ENCODE measurements at places on chromosomes 7 and 10. TPM values are rescaled to one million over a fixed set of nuclear protein-coding genes. Genes with fewer than 3 reads are reported as not detected.

The PLXNA4 gene
- 4.3 TPM for total RNA-seq

The NUDT13 gene
- 2.8 TPM for total RNA-seq

The DEPP1 gene
- total RNA-seq = 108 TPM

DNA sequence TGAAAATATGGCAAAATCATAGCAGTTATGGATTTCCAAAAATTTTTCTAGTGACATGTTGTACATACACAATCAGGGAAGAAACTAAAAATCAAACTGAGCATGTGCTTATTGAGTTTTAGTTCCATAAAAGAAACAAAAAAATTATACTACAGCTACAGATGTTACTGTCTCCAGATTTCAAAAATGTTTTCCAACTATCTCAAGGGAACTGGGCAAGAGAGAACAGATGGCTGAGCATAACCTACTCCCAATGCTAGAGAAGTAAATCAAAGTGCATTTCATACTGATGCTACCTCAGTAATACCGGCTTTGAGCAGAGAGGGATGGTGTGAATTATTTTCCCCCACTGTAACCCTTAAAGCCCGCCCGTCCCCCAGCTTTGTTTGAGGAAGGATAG lies 40.7 kb upstream of the KMT2C start:
- DNase-seq = no peak

DNA sequence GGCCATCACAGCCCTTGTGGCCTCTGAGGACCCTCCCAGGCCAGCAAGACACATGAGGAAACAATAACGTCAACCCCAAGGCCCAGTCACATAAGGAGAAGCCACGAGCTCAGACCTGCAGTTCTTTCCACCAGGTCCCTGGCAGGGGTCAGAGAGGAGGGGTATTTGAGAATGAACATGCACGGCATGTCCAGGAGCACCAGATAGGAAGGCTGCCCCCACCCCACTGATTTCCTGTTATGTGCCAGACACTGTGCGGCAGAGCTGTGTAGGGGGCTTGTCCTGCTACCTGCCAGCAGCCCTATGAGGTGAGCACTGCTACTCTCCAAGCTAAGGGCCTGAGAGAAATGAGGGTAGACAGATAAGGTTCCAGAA lies 40.7 kb upstream of the ZMIZ1 start:
- no peak for DNase-seq

DNA sequence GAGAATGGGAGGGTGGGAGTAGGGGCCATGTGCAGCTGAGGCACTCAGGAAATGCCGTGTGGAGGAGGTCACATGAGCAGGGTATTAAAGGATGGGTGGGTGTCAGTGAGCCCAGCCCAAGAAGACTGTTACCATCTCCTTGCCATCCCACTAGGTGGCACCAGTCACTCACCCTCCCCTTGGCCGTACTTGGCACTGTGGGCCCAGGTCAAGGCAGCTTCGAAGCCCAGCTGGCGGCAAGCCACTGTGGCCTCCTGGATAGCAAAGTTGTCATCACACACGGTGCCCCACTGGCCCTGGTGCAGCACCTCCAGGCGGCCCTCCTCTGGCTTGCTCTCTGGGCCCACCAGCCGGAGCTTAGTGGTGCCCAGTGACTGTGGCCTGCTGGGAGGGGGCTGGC lies 5.4 kb downstream of the LOXL4 start:
- DNase-seq = no peak

- DNase-seq = no peak
Measured at GRCh38 chr10:125201108-125201524, 40.8 kb upstream of the CTBP2 start.
